ENCODE measurements at places on chromosomes 7 and 10. TPM values are rescaled to one million over a fixed set of nuclear protein-coding genes. Genes with fewer than 3 reads are reported as not detected.

DNA sequence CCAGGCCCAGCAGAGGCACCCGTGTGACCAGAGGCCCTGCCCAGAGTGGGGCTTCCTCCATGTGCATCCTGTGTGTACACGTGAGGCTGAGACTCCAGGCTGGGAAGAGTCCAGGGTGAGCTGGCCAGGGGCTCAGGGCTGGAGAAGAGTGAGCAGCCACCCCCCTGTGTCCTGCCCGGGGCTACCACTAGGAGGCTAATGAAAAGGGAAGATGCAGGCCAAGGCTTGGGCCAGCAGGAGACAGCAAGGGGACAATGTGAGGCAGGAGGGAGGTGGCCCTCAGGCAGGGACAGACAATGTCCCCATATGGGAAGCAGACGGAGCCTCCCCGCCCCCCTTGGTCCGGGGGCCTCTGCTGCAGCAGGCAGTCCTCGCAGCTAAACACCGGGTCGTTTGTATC, 102.0 kb downstream of the HIF1AN start:
- peak; percentile 29 for DNase-seq

GRCh38 chr10:6667679-6668270, 87.7 kb upstream of the PRKCQ start:
- peak; percentile 59 for DNase-seq

- DNase-seq, result no peak
These were observed 376.6 kb downstream of the RPS24 start for GRCh38 chr10:78410046-78410965.

The FIS1 gene
- total RNA-seq, result 128 TPM

The SDHAF3 gene
- total RNA-seq, result 31.3 TPM

The GIMAP6 gene
- total RNA-seq, result not detected

DNA sequence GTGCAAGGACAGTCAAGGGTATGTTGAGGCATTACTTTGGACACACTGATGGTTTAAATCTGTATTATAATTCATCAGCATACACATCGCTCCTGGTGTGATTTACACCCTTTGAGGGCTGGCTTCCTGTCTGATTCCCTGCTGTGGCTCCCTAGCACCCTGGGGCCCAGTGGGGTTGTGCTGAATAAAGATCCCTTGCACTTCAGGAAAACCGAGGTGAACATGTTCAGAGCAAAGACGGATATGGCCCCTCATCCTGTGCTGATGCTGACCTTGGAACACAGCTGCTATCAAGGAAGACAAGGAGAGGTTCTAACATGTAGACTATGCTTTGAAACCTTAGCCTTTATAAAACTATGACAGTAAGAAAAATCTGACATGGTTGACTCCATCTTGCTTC, 84.6 kb upstream of the UNC5B start:
- DNase-seq, result no peak

The PILRB gene
- 32.2 TPM for total RNA-seq

DNA sequence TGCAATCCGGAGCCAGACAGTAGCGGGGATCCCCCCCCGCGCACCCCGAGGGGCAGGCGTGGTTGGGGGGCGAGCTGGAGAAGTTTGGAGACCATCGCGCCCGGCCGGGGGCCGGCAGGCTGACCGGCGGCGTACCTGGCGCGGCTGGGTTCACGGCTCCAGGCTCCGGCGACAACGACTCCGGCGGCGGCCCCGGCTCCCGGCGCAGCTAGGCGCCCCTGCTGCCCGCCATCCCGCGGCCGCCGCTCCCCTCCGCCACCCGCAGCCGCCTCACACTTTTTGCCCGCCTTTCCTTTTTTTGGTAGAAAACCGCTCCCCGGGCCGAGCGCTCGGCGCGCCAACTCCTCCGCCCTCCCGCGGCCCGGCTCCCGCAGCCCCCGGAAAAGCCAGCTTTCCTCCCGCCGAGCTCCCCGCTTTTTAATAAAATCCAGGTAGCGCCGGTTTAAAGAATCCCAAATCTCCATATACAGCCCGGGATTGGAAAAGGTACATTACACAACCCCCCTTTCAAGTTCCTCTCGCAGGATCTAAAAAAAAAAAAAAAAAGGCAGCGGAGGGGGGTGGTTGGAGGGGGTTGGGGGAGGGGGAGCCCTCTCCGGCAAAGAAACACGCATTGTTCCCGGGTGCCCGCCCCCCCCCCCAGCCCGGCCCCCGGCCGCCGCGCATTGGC, at the start of gene TNRC18:
Gene TNRC18, minus strand, starts transcription at position 529 of the 670 bp plus-strand sequence. CDS start 2,588 bp downstream, outside the sequence.
- peak; percentile 77 for DNase-seq

DNA sequence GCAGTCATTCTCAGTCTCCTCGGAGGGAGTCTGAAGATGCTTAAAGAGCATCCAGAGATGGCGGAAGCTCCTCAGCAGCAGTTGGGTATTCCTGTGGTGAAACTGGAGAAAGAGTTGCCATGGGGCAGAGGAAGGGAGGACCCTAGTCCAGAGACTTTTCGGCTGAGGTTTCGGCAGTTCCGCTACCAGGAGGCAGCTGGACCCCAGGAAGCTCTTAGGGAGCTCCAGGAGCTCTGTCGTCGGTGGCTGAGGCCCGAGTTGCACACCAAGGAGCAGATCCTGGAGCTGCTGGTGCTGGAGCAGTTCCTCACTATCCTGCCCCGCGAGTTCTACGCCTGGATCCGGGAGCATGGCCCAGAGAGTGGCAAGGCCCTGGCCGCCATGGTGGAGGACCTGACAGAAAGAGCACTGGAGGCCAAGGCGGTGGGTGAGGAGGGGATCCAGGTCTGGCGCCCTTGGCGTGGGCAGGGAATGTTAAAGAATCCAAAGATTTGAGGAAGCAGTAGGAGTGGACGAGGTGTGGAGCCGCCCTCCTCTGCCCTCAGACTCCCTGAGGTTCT, 2.9 kb downstream of the ZSCAN25 start:
- DNase-seq, result peak; percentile 17

- no peak for DNase-seq
These were observed 61.8 kb upstream of the SLC35B4 start for GRCh38 chr7:134378562-134378961.

DNA sequence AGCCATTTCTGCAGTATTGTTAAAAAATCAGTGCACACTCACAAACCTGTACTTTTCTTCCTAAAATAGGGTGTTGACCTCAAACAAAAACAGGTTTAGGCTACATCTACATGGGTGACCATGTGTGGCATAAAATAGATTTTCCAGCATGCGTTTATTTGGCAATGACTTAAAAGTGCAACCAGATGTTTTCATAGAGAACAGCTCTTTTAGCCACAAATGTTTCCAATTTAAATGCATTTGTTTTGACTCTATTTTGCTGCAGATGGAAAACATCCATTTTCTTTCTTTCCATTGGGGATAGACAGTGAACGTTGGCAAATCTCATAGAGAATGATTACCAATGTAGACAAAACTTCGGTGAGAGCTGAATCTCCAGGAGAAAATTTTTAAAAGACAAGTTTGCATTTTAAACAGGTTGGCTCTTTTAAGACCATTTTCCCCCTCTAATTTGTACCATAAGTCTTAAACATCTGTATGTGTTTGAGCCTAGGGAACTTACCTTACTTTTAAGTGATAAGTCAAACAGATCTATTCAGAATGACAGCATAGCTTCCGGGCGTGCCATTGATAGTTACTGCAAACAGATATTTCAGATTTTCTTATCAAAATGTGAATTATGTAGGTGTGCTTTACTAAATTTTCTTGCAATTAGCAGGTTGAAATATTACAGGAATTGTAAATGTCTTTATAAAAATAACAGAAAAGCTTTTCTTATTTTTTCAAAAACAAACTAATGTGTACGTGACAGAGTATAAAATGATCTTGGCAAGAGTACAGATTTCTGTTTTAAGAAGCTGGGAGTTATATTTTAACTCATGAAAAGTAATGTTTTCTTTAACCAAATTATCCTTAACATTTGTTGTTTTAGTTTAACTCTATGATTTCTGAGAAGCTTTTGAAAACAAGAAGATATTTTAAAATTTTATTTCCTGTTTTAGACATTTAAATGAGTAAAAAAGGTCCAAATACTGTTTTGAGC, 144.9 kb downstream of the HGF start:
- no peak for DNase-seq

DNA sequence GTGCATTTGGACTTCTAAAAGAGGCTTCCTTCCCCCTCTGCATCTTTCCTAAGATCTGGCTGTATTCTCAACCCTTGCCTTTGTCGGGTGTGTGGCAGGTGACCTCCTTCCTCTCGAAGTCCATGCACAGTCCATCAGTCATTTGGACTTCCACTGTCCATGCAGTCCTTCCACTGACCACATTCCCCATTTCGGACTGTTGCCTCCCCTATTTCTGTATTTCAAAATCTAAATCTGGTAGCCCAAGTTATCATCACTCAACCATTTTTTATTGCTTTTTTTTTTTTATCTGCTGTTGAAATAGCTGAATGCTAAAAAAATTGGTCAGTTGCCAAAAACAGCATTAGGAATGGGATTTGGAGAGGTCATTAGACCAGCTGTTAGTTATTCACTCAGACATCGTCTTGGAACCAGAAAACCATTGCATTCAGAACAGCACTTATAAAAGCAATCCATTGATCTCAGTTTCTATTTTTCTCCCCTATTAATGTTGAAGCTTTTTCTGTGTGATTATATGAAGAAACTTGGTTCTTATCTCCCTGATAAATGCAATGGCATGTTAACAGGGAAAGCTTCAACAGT, 575.6 kb downstream of the KIF20B start:
- no peak for DNase-seq

- DNase-seq, result no peak
These were observed 751.0 kb downstream of the GRID1 start for GRCh38 chr10:85615556-85615955.

GRCh38 chr10:114100848-114101741, 57.4 kb downstream of the ADRB1 start:
- DNase-seq, result no peak

- DNase-seq, result no peak
These were observed 547 bp downstream of the DDIT4 start for GRCh38 chr10:72274213-72274729.

- DNase-seq, result no peak
These were observed 357.0 kb downstream of the LRRTM3 start for GRCh38 chr10:67282871-67283270.

- DNase-seq, result no peak
These were observed 137.3 kb upstream of the CHST15 start for GRCh38 chr10:124230635-124231167.

DNA sequence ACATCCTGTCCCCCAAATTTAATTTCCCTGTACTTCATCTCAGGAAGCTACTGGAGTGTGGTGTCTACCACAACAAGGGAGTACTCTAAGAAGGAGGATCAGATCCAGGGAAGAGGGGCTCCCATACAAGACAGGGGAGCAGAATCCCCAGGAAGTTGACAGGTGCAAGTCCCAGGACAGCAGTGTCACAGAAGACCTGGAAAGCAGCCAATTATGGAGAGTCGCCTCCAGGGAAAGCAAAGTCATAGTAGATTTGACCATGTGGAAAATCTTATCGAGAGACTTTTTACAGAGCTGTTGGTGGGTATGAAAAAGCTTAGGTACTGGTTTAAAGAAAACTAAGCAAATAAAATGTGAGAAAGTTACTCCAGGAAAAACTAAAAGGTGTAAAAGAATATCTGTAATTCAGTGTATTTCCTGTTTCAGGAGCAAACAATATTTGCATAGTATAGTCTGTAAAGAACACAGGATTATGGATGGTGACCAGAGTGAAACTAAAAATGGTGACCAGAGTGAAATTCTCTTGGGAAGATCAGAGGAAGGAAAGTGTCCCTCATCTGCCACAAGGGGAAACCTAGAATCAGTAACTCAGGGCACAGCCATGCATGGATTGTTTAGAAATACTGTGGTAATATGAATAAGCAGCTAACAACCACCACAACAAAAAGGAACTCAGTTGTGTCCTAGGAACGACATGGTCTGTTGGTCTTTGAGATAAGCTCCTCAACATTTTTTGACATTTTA, 44.5 kb downstream of the LANCL2 start:
- no peak for DNase-seq

The FAM237B gene
- total RNA-seq, result not detected

- peak; percentile 49 for DNase-seq
These were observed 97.3 kb upstream of the SP4 start for GRCh38 chr7:21330462-21331178.

The ANXA8 gene
- not detected for total RNA-seq

DNA sequence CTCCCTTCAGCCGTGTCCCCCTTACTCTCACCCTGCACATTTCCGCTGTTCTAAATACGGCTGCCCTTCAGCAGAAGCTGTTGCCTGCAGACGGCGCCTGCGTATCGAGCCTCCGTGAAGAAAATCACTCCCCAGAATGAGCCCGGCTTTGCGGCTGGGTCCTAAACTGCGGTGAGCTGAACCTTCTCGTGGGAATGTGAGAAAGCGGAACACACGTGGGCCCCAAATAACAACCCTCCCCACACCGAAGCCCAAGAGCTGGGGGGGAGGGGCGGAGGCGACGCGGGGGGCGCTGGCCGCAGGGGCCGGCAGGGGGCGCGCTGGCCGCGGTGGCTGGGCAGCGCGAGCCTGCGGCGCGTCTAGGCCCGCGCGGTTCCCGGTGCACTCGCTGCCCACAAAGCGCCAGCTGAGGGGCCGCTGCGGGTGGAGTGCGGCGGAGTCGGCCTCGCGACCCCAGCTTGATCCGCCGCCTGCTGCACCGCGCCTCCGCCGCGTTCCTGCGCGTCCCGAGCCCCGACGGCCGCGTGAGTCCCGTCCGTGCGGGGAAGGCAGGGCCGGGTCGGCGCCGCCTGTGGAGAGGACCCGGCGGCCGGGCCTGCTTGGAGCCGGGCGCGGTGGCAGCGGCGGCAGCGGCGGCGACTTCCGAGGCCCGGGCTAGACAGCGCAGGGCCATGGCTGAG, at the start of gene ZNF398:
Gene ZNF398, plus strand, starts transcription at position 382 of the 680 bp plus-strand sequence. Its CDS starts 290 bp downstream, at position 672.
- DNase-seq, result no peak

DNA sequence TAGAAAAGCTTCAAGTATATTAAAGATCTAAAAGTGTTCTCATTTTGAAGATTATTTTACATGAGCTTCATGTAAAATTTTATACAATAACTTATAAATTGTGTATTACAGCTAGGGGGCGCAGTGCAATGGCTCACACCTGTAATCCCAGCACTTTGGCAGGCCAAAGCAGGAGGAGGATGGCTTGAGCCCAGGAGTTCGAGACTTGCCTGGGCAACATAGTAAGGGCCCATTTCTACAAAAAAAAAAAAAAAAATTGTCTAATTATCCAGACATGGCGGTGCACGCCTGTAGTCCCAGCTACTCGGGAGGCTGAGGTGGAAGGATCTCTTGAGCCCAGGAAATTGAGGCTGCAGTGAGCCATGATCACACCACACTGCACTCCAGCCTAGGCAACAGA, 16.6 kb downstream of the ACBD5 start:
- no peak for DNase-seq

DNA sequence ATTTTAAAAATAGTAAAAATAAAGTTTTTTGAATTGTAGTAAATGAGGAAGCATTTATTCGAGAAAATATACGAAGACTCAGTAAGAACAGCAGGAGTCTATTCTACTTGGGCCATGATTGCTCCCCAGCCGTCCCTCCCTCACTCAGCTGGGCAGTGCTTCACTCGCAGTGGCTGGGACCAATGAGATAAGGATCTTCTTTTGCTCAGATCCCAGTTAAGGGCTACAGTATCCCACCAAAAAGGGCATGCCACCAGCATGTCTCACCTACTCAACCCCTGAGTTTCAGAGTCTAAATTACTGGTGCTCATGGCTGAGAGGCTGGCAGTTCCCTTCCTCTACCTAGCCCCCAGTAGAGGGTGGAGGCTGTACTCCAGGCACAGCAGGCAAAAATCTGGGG, 455.7 kb upstream of the PFKP start:
- no peak for DNase-seq

The GHRHR gene
- 6.5 TPM for total RNA-seq

GRCh38 chr10:90125456-90126255, 424.3 kb downstream of the KIF20B start:
- no peak for DNase-seq

- DNase-seq, result no peak
These were observed 432.5 kb upstream of the PCDH15 start for GRCh38 chr10:55233505-55233904.
